ENCODE measurements at places on chromosomes 13 and 19. TPM values are rescaled to one million over a fixed set of nuclear protein-coding genes. Genes with fewer than 3 reads are reported as not detected.
A peak's percentile ranks its signal among the peaks of the same experiment; 100 is the strongest.

GRCh38 chr13:112057736-112058518 lies 9.0 kb upstream of the SOX1 start:
- H3K36me3 ChIP-seq = no peaks in the 10 kb centered on the region
- DNase-seq = no peak
- peaks cover 2% of the 10 kb centered on the region for H3K4me1 ChIP-seq

DNA sequence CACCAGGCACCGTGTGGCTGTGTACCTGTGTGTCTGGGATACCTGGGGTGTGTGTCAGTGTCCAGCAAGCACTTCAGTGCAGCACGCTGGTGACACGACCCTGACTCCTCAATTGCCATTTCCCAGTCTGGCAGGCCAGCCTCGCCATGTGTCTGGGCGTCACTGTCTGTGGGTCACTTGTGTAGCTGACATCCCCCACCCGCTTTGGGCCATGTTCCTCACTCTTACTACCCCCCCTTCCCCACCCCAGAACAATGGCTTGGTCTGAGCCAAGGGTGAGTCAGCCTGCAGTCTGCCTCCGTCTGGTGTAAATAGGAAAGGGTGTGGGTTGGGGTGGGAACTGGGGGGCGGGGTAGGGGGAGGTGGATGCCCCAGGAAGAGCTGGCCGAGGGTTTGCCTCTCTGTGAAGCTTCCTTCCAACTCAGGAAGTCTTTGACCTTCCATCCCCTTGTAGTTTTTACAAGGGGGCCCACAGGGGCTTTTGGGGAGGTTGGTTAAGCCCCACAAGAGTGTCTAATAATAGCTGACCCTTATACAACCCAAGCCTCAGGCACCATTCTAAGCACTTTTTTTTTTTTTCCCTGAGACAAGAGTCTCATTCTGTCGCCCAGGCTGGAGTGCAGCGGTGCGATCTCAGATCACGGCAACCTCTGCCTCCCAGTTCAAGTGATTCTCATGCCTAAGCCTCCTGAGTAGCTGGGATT lies 17.6 kb downstream of the NOVA2 start:
- no peaks in the 10 kb centered on the region for H3K27me3 ChIP-seq
- H3K4me1 ChIP-seq = no peaks in the 10 kb centered on the region
- no peak overlapping the region for H3K4me3 ChIP-seq
- no peak overlapping the region for H3K27ac ChIP-seq
- no peaks in the 10 kb centered on the region for H3K36me3 ChIP-seq

METTL21C gene
- not detected for total RNA-seq

TNFSF9 gene
- 0.27 TPM for total RNA-seq

DNA sequence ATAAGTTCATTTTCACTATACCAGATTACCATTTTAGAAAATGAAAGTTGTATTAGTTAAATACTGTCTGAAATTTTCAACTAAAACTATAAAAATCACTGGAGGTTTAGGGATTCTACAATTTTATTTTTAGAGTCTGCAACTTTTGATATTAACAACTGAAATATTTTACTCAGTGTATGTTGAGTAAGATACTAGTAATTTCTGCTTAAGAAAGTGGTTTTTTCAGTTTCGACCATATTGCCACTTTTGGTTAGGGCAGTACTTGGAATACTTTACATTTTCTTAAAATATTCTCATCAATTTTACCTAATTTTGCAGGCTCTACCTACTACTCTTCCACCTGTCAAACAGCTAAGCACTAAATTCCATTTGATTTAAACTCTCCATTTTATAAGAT lies 59.6 kb downstream of the KCNRG start:
- H3K27me3 ChIP-seq = no peaks in the 10 kb centered on the region
- no peaks in the 10 kb centered on the region for H3K4me1 ChIP-seq
- no peaks in the 10 kb centered on the region for H3K36me3 ChIP-seq
- H3K27ac ChIP-seq = no peak overlapping the region

REEP6 gene
- total RNA-seq = 5.3 TPM

CAMSAP3 gene
- total RNA-seq = 0.43 TPM

- H3K27ac ChIP-seq = no peak overlapping the region
- H3K27me3 ChIP-seq = peaks cover 13% of the 10 kb centered on the region
- H3K36me3 ChIP-seq = no peaks in the 10 kb centered on the region
- H3K4me1 ChIP-seq = no peaks in the 10 kb centered on the region
- H3K4me3 ChIP-seq = no peak overlapping the region
- DNase-seq = no peak
These were observed 4.3 kb downstream of the ONECUT3 start for GRCh38 chr19:1757468-1758230.

DNA sequence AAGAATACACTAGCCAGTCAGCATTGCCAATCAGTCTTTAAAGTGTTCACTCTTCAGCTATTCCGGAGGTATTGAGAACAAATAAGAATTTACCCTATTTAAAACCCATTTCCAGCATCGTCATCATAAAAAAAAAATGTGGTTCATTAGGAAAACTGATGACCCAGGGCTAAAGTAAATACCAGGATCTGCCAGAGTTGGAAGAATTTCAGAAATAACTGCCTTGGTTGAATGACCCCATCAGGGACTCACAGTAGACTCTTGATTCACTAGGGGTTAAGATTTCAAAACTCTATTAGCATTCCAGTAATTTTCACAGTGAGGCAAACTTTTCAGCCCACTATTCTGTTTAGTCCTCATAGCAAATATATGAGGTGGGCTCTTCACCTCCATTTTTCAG lies 377.0 kb downstream of the ITGBL1 start:
- H3K27me3 ChIP-seq = no peaks in the 10 kb centered on the region
- DNase-seq = no peak
- no peak overlapping the region for H3K4me3 ChIP-seq
- H3K36me3 ChIP-seq = no peaks in the 10 kb centered on the region
- no peak overlapping the region for H3K27ac ChIP-seq
- H3K4me1 ChIP-seq = no peaks in the 10 kb centered on the region

GRCh38 chr19:4379383-4380253 lies 20.7 kb downstream of the SH3GL1 start:
- H3K27ac ChIP-seq = no peak overlapping the region
- no peak for DNase-seq
- H3K27me3 ChIP-seq = no peaks in the 10 kb centered on the region
- peaks cover 22% of the 10 kb centered on the region for H3K4me1 ChIP-seq
- no peaks in the 10 kb centered on the region for H3K36me3 ChIP-seq

DNA sequence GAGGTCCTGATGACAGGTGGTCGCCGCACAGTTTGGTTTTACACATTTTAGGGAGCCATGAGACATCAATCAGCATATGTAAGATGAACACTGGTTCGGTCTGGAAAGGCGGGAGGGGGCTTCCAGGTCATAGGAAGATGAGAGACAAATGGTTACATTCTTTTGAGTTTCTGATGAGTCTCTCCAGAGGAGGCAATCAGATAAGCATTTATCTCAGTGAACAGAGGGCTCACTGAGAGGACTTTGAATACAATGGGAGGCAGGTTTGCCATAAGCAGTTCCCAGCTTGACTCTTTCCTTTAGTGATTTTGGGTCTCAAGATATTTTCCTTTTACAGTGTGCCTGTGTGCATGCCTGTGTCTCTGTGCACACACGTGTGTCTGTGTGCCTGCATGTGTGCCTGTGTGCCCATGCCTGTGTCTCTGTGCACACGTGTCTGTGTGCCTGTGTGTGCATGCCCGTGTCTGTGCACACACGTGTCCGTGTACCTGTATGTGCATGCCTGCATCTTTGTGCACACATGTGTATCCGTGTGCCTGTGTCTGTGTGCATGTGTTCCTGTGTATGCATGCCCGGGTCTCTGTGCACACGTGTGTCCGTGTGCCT lies 35.5 kb upstream of the TMEM255B start:
- no peak for DNase-seq
- H3K4me3 ChIP-seq = no peak overlapping the region
- no peaks in the 10 kb centered on the region for H3K27me3 ChIP-seq
- no peak overlapping the region for H3K27ac ChIP-seq

N4BP2L2 gene
- total RNA-seq = 212 TPM

FRY gene
- 15.9 TPM for total RNA-seq

DNA sequence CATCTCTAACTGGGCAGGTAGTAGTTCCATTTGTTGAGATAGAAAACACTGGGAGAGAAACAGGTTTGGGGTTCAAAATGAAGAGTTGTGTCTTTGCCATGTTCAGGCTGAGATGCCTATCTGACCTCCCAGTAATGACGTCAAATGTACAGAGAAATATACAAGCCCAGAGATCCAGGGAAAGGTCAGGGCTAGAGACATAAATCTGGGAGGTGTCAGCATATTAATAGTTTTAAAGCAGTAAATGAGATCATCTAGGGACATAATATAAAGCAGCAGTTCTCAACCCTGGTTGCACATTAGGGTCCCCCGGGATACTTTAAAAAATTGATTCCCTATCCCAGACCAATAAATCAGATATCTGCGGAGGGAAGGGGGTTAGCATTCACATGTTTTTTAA lies 501.5 kb downstream of the UQCRFS1 start:
- no peak overlapping the region for H3K27ac ChIP-seq
- H3K4me1 ChIP-seq = no peaks in the 10 kb centered on the region
- no peak overlapping the region for H3K4me3 ChIP-seq
- H3K36me3 ChIP-seq = no peaks in the 10 kb centered on the region
- no peaks in the 10 kb centered on the region for H3K27me3 ChIP-seq

DNA sequence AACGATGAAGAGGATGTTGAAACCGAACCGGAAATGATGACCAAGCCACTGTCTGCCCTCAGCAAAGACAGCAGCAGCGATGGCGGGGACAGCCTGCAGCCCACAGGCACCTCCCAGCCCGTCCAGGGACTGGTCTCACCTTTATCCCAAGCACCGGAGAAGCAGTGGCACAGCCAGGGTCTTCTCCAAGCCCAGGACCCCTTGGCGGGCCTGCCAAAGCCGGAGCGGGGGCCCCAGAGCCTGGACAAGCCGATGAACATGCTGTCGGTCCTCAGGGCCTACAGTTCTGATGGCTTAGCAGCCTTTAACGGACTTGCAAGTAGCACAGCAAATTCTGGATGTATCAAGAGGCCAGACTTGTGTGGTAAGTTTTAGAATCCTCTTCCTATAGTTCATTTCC lies 177.0 kb downstream of the ZNF536 start:
- no peaks in the 10 kb centered on the region for H3K27me3 ChIP-seq
- H3K4me3 ChIP-seq = no peak overlapping the region
- H3K27ac ChIP-seq = no peak overlapping the region
- H3K4me1 ChIP-seq = no peaks in the 10 kb centered on the region
- DNase-seq = no peak

- H3K27ac ChIP-seq = no peak overlapping the region
- H3K4me3 ChIP-seq = no peak overlapping the region
- no peaks in the 10 kb centered on the region for H3K4me1 ChIP-seq
These were observed 59.6 kb downstream of the GPALPP1 start for GRCh38 chr13:45048890-45049407.

DNA sequence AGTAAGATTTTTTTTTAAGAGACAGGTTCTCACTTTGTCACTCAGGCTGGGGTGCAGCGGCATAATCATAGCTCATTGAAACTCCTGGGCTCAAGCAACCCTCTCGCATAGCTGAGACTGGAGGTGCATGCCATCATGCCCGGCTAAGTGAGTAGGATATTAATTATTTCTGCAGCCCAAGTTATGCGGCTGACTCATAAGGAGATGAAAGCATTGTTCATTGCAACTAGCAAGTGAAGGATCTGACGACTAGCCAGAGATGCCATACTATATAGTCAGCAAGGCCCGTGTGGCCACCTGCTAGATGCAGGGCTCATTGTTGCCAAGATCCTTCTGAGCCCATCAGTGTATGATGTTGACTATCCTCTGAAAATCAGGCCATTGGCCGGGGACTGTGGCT lies 45.2 kb downstream of the ABCC4 start:
- no peaks in the 10 kb centered on the region for H3K36me3 ChIP-seq
- no peak overlapping the region for H3K27ac ChIP-seq
- H3K4me1 ChIP-seq = no peaks in the 10 kb centered on the region
- no peak overlapping the region for H3K4me3 ChIP-seq
- H3K27me3 ChIP-seq = no peaks in the 10 kb centered on the region
- DNase-seq = no peak

RPS28 gene
- 2,209 TPM for total RNA-seq

GRCh38 chr19:29834991-29835846 lies 23.4 kb downstream of the CCNE1 start:
- no peak for DNase-seq
- H3K36me3 ChIP-seq = no peaks in the 10 kb centered on the region
- H3K27me3 ChIP-seq = no peaks in the 10 kb centered on the region
- H3K4me1 ChIP-seq = no peaks in the 10 kb centered on the region
- H3K27ac ChIP-seq = no peak overlapping the region
- H3K4me3 ChIP-seq = no peak overlapping the region

DNA sequence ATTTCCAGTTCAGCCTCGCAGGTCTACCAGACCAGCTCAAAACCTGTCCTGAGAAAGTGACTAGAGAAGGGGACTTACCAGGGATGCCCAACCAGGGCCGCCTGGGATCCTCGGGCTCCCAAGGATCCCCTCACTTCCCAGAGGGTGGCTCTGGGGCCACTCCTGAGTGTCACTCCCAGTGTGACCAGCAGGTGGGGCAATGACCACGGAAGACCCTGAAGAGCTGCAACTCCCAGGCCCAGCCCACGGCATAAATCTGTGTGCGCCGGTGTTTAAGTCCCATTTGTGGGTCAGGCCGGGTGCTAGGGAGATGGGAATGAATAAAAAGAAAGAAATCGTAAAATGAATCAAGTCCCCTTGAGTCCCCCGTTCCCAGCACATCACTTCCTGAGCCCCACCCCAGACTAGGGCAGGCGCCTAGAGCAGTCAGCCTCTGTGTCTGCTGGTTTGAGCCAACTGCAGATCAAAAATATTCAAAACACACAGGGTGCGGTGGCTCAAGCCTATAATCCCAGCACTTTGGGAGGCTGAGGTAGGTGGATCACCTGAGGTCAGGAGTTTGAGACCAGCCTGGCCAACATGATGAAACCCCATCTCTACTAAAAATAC lies 10.7 kb downstream of the PTGIR start:
- peak; percentile 69 for DNase-seq
- no peaks in the 10 kb centered on the region for H3K36me3 ChIP-seq
- no peak overlapping the region for H3K27ac ChIP-seq
- no peaks in the 10 kb centered on the region for H3K27me3 ChIP-seq
- no peak overlapping the region for H3K4me3 ChIP-seq

- H3K36me3 ChIP-seq = no peaks in the 10 kb centered on the region
- H3K27me3 ChIP-seq = no peaks in the 10 kb centered on the region
- no peak overlapping the region for H3K27ac ChIP-seq
- DNase-seq = no peak
- H3K4me1 ChIP-seq = no peaks in the 10 kb centered on the region
These were observed 60.9 kb upstream of the MED4 start for GRCh38 chr13:48155848-48156247.

DNA sequence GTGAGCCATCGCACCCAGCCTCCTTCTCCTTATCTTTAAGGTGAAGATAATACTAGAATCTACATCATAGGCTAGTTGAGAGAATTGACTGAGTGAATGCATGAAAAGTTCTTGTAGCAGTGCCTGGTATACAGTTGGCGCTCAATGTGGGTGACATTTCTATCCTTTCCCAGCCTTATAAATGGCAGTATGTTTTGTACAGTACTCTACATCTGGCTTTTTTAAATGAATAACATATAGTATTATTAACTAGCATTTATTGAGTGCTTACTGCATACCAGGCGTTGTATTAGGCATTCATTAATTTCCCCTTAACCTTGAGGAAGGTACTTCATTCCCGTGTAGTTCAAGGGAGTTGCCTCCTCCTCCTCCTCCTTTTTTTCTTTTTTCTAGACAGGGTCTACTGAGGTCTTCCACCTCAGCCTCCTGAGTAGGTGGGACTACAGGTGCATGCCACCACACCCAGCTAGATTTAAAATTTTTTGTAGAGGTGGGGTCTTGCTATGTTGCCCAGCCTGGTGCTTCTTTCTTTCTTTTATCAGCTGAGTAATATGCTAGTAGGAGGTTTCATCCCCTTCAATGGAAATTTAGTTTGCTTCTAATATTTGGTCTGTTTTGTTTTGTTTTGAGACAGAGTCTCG lies 2.8 kb downstream of the C5AR1 start:
- H3K27me3 ChIP-seq = no peaks in the 10 kb centered on the region
- no peaks in the 10 kb centered on the region for H3K4me1 ChIP-seq
- no peak overlapping the region for H3K27ac ChIP-seq
- H3K36me3 ChIP-seq = no peaks in the 10 kb centered on the region

FAM187B gene
- not detected for total RNA-seq

Data from ovary (tissue), 10 donors.